ENCODE measurements at places on chromosomes 5 and 9. TPM values are rescaled to one million over a fixed set of nuclear protein-coding genes. Genes with fewer than 3 reads are reported as not detected.

Gene SPATA31D4
- not detected for total RNA-seq

Gene PCDHGA10
- total RNA-seq: 11.4 TPM

Gene NOP16
- 19.2 TPM for total RNA-seq

Gene GDNF
- total RNA-seq: not detected

Gene ADGRV1
- total RNA-seq: 0.36 TPM

Gene IL11RA
- 66.4 TPM for total RNA-seq

Gene DIMT1
- 23.1 TPM for total RNA-seq

Gene CYSRT1
- not detected for total RNA-seq

Gene PRRC1
- 46.2 TPM for total RNA-seq

Gene OSMR
- 150 TPM for total RNA-seq

Gene DND1
- 1.3 TPM for total RNA-seq

Gene ZDHHC12
- 13.1 TPM for total RNA-seq

Gene GLT6D1
- total RNA-seq: not detected

Gene CCDC180
- 8.5 TPM for total RNA-seq

Gene ABLIM3
- total RNA-seq: 46.0 TPM

Gene FABP6
- not detected for total RNA-seq

Gene AQP3
- 2.8 TPM for total RNA-seq

Gene NR2F1-AS1
- total RNA-seq: 7.6 TPM

Gene NUTM2G
- total RNA-seq: not detected

Gene KCTD16
- total RNA-seq: 2.7 TPM

Gene GAPT
- 2.8 TPM for total RNA-seq

Gene TERT
- not detected for total RNA-seq

Gene CDX1
- total RNA-seq: not detected

Gene MCIDAS
- total RNA-seq: not detected

Gene UNC5A
- total RNA-seq: not detected

Gene BTNL3
- total RNA-seq: not detected

Gene TMEM252
- total RNA-seq: not detected

Gene MEGF10
- 0.52 TPM for total RNA-seq

Gene ORM2
- not detected for total RNA-seq

Gene SLC34A1
- total RNA-seq: not detected

Gene TXNDC8
- total RNA-seq: not detected

Gene HBEGF
- total RNA-seq: 14.5 TPM

Gene DPYSL3
- 344 TPM for total RNA-seq

Gene VDAC1
- total RNA-seq: 100 TPM
